ENCODE measurements at places on chromosomes 3 and 15.
A peak's percentile ranks its signal among the peaks of the same experiment; 100 is the strongest.

DNA sequence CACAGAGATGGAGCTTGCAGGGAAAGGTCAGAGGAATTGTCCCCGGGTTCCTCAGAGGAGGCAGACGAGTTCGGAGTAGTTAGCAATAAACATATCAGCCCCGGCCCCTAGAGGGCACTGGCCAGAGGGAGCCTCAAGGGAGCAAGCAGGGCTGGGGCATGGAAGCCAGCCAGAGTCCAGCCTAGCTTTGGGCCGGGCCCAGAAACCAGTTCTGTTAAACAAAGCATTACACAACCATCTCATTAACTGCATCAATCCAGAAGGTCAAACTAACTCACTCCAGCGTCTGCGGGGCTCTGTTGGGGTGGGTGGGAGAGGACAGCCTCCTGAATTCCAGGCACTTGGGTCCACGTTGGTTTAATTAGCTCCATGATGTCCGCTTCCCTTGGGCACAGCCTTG lies 41.0 kb upstream of the IREB2 start:
- no peak for DNase-seq

GRCh38 chr3:31025541-31025940 lies 131.1 kb upstream of the GADL1 start:
- DNase-seq: no peak

DNA sequence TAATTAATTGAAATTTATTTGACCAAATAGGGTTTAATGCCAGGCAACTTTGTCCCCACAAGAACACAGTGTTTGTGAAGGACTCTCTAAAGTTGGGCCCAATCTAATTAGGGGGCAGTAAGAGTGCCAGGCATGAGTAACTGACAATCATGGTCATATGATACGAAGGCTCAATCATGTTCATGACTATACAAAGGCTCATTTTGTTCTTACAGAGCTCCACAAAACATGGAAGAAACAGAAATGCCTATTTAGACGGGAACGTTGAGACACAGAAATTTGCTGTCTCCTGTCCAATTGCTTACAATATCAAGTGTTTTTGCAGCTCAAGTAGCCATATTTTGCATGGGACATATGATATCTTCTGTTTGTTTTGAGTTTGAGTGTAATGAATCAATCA lies 391.1 kb downstream of the SI start:
- no peak for DNase-seq

DNA sequence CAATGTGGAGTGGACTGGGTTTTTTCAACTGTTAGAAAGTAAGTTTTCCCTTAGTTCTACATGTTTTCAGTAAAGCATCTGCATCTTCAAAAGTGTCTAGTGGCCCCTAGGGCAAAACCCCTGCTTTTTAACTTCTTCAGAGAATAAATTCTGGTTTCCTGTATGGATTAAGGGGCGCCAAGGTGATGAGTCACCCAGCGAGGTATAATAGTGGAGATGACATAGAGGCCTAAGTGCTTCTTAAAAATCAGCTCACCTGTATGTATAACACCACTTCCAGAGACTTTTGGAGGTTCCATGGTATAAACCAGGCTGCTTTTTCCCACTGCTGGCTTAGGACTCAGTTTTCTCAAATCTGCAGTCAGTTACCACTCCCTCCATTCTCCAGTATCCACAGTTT lies 68.9 kb downstream of the SYN2 start:
- DNase-seq: no peak

GRCh38 chr15:92232317-92232716 lies 161.4 kb upstream of the ST8SIA2 start:
- DNase-seq: no peak

DNA sequence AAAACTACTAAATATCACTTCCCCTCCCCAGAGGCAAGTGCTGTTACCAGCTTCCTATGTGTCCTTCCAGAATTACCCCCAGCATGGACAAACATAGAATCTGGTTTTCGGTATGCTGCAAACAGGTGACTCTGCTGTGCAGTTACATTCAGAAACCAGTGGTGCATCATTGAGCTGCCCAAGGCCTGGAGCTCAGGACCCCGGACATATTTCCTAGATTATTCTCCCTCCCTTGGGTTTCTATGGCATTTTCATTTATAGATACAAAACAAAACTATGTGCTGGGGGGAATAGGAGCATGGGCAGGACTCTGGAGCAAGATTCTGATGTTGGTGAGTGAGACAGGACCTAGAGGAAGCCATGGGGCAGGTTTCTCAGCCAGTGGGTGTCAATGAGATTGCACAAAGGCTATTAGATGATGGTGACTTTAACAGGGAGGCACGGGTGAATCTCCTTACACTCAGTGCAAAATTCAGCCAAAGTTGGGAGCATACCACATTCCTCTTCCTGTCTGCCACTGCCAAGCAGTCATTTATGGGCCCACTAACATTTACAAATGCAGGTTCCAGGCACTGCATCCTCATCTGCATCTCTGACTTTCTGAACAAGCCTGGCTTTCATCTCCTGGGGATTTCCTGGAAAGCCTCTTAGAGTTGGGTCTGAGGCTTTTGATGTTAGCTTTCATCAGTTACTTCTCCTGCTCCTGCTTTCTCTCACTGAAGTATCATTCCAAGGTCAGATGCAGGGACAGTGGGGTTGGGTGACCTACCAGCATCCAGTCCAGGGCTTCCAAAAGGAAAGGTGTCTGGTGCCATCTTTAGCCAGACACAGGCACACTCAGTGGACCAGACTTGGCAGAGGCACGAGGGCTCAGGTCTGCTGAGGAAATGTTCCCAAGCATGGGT lies 44.5 kb downstream of the CMTM7 start:
- no peak for DNase-seq

GRCh38 chr3:65635657-65636056 lies 403.1 kb downstream of the MAGI1 start:
- DNase-seq: no peak

DNA sequence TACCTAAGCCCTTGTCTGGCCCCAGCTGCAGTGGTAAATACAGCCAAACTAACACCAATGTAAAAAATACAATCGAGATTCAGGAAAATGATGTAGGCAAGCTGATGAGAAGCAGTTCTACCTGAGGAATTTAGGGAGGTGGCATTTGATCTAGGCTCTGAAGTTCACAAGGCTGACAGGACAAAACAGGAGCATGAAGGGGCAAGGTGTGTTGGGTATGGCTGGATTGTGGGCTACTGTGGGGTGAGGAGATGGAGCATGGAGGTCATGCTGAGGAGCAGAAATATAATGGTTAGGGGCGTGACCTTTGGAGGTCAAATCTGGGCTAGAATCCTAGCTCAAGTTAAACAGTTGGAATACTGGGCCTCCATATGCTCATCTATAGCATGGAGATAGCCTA lies 6.5 kb downstream of the NDUFB4 start:
- DNase-seq: no peak

- DNase-seq: peak; percentile 52
Measured at GRCh38 chr15:74438721-74439316, 5.1 kb upstream of the SEMA7A start.

DNA sequence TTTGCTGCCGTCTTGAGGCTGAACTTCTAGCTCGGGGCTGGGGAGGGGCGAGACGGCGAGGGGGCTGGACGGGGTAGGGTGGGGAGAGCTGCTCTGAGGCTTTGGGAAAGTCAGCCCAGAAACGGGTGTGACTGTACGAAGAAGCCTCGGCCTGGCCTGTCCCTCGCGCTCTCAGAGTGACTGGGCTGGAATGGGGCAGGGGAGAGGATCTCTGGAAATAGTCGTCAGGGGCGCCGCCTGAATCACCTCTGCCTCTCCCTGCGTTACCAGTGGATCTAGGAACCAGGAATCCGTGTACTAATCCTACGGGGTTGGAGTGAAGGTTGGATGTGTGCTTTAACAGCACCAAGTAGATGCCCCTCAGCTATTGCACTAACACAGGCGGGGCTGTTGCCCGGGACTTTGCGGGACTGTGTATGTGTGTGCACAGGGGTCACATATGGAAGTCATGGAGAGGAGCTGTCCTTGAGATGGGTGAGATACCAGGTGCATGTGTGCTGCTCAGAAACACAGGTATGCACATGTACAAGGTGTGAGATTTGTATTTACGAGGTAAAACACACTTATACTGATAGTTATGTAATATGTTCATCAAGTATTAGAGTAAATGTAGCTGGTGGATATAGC lies 591 bp downstream of the FOXL2NB start:
- DNase-seq: no peak

DNA sequence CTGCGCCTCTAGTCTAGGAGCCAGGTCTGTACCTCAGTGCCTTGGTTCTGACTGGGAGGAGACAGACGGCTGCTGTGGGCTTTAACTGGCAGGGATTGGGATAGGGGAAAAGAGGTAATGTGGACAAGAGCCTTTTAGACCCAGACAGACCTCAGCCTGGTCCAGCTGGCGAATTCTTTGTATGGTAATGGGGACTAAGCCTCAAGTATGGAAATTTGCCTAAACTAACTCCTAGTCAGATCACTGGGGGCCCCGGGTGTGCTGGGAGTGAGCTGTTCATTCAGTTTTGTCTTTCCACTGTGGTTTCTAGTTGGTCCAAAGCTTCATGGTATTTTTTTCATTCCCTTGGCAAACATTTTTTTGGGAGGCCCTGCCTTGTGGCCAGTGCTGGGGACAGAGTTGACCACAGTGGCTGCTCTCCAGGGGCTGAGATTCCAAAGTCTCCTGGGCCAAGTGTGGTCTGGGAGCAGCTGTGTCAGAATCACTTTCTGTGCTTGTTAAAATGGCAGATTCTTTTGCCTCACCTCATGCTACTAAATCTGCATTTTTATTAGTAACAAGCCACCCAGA lies 261.4 kb upstream of the C2CD4B start:
- DNase-seq: no peak

GRCh38 chr15:39936187-39936586 lies 2.3 kb downstream of the EIF2AK4 start:
- DNase-seq: no peak

GRCh38 chr15:92676561-92676960 lies 21.0 kb upstream of the FAM174B start:
- DNase-seq: no peak

DNA sequence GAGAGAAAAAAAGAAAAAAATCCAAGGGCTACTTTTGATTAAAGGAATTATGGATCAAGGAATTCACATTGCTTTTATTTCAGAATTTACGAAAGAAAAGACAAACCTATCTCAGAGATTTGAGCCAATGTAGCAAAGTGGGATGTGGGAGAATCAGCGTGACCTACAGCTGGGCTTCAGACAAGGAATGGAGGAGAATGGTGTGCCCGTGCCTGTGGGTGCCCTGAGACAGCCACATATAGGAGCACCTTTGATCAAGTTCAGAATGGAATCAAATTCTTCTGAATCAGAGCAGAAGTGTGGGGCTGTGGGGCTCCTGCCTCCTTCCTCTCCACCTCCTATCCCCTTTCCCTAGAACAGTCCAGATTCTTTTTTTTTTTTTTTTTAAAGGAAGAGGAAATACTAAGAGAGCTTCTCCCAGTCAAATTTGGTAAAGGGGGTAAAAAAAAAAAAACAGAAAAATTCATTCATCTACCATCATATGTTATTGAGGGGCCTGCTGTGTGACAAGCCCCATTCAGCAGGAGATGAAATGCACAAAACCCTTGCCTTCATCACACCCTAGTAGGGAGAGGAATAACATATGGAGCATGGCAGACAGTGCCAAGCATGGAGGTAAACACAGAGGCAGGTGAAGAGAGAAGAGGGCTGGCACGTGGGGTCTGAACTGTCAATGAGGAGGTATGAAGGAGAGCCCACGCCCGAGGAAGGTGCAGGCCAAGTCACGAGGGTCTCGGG lies 25.0 kb upstream of the MUSTN1 start:
- no peak for DNase-seq

GRCh38 chr15:33871980-33872379 lies 96.3 kb upstream of the CHRM5 start:
- no peak for DNase-seq

DNA sequence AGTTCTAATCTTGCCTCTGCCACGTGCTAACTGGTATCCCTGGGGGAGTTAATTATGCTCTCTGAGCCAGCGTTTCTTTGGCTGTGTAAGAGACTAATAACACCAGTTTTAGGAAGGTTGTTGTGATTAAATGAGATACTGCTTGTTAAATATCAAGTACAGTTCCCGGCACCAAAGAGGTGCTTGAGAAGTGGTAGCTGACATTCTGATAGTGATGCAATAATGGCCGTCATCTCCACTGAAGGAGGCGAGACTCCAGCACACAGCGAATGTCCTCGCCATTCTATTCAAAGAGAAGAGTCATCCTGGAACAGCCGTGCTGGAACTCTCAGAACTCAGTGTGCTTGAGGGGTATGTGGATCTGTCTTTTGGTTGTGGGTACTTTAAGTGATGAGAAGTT lies 9.8 kb upstream of the C3orf70 start:
- DNase-seq: no peak

- no peak for DNase-seq
Measured at GRCh38 chr3:27643355-27643754, 78.8 kb downstream of the EOMES start.

- no peak for DNase-seq
Measured at GRCh38 chr15:87962428-87962827, 294.1 kb downstream of the NTRK3 start.

DNA sequence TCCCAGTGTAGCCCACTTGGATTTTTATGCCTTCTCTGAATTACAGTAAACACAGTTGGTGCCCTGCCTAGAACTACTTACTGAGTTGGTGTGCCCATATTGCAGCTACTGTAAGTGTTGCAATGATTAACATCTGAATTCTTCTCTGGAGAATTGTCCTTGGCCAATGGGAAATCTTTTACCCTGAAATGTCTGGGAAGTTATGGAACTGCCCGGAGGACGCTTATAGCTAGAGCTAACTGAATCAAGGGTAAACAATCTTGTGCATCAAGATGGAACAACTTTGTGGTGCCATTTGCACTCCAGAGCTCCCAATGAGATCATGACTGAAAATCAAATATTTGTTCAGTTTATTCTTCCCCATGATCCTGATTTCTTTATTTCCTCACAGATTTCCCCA lies 246.7 kb upstream of the CBLB start:
- DNase-seq: no peak

- DNase-seq: no peak
Measured at GRCh38 chr3:160779040-160779439, 23.0 kb downstream of the PPM1L start.

DNA sequence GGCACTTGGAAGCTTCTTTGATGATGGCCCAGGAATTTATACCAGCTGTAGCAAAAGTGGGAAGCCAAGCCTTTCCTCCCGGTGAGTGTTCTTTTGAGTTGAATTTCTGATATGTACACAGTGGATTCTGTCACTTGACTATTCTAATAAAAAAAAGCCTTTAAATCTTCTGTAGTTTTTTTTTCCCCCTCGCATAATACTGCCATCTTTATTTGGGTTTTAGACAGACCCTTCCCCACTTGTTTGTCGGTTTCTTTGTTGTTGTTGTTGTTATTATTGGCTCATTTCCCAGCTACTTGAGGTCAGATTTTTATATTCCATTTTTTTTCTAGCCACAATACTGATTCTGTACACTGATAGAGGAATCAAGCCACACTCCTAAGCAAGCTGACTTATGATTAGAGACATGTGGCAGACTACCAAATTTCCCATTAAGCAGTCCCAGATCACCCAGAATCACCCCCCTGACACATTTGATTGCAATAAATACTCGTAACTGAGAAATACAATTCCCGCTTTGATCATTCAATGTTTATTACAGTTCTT lies 122.4 kb upstream of the IL12A start:
- no peak for DNase-seq

- DNase-seq: no peak
Measured at GRCh38 chr15:44075535-44075934, 119.5 kb downstream of the FRMD5 start.
